Hematopoietic multipotent progenitor cell treated with erythropoietin and hydrocortisone succinate and interleukin-3 and kit ligand, for 17 days (in vitro differentiated cells): ENCODE measurements at places on chromosomes 6 and 20.

- no peak for DNase-seq
Observed at GRCh38 chr6:25401711-25402110, 122.5 kb downstream of the CARMIL1 start.

DNA sequence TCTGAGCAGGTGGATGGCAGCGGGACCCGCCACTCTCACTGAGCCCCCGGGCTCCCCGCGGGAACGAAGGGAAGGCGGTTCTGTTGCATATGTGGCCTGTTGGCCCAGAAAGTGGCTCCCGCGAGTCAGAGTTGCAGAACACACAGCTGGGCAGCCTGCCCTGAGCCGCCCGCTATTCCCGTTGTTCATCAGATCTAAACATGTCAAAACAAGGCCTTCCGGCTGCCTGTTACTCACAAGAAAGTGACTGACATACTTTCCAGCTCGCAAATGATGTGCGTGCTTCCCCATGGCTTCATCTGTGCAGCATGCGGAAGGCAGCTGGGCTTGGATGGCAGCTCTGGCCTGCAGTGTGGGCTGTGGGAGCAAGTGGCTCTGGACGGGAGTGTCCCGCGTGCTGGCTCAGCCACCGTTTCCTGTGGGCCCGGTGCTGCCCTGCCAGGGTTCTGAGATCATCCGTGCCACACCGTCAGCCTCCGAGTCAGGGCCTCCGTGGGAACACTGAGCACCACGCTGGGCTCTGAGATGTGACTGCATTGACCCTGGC, 227.3 kb downstream of the ERMARD start:
- no peak for DNase-seq

GRCh38 chr6:148869585-148869984, 122.8 kb downstream of the UST start:
- DNase-seq = no peak

- no peak for DNase-seq
Observed at GRCh38 chr6:68695403-68695802, 60.3 kb downstream of the ADGRB3 start.

- DNase-seq = no peak
Observed at GRCh38 chr20:59385480-59385879, 85.1 kb downstream of the EDN3 start.

DNA sequence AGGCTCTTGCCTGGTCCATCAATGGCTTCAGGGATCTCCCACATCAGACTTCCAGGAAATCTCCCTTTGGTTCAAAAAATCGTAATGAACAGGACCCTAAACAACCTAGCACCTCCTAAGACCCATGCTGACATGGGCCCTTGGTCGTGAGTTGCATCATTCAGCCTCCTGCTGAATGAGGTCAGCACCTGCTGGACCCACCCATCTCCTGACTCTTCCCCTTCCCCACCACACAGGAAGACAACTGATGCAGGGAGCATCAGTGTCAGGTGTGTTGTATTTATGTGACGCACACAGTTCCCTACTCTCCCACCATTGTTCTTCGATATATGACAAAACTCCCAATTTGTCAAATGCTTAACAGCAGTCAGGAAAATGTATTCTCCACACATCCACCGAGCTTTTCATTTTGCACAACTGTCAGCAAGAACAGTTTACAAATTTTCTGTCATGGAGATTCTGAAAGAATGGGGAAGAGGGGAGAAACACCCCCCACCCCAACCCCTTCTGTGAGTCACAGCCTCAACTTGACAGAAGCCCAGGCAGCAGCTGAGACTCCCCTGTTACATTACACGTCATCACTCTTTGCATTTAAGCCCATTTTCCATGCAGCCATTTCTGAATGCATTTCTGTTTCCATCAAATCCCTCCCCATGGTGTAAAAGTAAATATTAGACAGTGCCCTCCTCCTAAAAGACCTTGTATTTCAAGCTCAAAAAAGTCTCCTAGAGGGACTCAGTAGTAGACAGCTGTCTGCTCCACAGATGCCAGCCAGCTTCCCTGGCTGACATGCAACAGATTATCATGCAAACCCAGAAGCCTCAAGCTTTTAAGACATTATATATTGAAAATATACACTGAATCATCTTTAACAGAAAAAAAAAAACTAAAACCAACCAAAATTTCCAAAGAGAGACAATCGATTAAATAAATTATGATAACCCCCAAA, 577.5 kb downstream of the PTPRT start:
- no peak for DNase-seq

DNA sequence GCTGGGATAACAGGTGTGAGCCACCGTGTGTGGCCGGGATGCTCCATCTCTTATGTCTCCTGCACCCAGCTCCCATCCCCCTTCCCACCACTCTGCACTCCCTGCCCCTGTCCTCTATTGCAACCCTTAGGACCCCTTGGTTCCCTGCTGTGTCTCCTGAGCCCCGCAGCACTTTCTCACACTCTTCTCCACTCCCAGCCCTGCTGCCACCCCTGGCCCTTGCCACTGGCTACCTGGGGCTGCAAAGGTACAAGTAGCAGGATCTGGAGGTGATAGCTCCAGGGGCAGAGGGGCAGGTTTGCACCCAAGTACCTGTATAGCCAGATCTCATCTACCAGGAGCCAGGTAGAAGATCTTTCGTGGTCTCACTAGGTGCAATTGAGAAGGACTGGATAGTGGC, 6.6 kb upstream of the CPXM1 start:
- DNase-seq = no peak

GRCh38 chr6:45265246-45265645, 62.9 kb upstream of the RUNX2 start:
- DNase-seq = no peak

DNA sequence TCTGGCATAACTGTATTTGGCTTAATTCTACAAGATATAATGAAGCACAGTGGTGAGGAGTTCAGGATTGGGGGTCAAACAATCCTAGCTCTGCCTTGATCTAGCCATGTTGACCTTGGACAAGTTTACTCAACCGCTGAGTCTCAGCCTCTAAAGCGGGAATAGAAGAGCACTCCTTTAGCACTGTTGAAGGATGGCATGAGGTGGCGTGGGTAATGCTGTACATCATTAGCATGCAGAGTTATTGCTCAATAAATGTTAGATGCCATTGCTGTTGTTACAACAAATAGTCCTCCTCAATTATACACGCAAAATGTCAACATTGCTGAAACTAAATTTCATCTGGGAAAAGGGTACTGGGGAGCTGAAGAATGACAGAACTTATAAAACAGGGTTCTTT, 78.6 kb downstream of the KIF13A start:
- DNase-seq = no peak

GRCh38 chr6:47535316-47536225, 58.0 kb downstream of the CD2AP start:
- DNase-seq = no peak

GRCh38 chr6:14950970-14951276, 294.9 kb upstream of the JARID2 start:
- DNase-seq = no peak

- DNase-seq = no peak
Observed at GRCh38 chr6:162618448-162619002, 109.0 kb downstream of the PRKN start.

GRCh38 chr20:25360631-25361286, 29.9 kb downstream of the ABHD12 start:
- no peak for DNase-seq

DNA sequence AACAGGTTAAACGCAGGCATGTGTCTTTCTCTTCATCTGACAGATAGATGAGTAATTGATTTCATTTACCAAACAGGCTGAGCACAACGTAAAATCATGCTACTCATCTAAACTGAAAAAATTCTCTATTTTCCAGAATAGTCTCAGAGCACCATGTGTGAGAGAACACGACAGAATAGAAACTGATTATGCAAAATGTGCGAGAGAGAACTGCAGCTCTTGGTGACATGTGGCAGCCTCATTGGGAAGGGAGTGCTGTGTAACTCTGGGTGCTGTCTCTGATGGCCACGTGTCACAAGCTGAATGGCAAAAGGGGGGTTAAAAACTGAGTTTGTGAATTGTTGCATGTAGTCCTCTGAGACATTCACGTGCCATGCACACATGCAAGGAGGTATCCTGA, 143.7 kb upstream of the ATXN1 start:
- DNase-seq = no peak

GRCh38 chr6:166003569-166003968, 164.1 kb downstream of the TBXT start:
- no peak for DNase-seq

GRCh38 chr6:150323205-150323604, 45.6 kb upstream of the IYD start:
- DNase-seq = no peak

- no peak for DNase-seq
Observed at GRCh38 chr6:14966096-14966905, 279.6 kb upstream of the JARID2 start.

GRCh38 chr6:20927130-20927860, 393.0 kb downstream of the CDKAL1 start:
- no peak for DNase-seq

GRCh38 chr6:84458271-84458670, 230.8 kb upstream of the CEP162 start:
- DNase-seq = no peak

GRCh38 chr6:104580452-104580851, 279.3 kb downstream of the HACE1 start:
- DNase-seq = no peak

DNA sequence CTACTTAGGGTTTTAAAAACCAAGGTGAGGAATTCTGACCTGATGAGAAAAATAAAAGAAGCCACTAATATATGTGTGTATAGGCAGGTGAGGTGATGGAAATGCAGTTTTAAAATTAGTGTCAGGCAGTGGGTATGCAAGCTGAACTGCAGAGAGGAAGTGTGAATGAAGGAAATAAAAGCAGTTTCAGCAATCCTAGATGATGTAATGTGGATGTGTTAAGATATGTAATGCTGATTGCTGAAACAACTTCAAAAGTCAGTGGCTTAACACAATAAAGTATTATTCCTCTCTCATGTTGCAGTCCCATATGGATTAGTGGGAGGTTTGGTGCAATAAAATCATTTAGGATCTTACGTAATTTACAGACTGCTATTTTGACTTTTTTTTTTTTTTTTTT, 119.9 kb upstream of the ASCC3 start:
- no peak for DNase-seq

DNA sequence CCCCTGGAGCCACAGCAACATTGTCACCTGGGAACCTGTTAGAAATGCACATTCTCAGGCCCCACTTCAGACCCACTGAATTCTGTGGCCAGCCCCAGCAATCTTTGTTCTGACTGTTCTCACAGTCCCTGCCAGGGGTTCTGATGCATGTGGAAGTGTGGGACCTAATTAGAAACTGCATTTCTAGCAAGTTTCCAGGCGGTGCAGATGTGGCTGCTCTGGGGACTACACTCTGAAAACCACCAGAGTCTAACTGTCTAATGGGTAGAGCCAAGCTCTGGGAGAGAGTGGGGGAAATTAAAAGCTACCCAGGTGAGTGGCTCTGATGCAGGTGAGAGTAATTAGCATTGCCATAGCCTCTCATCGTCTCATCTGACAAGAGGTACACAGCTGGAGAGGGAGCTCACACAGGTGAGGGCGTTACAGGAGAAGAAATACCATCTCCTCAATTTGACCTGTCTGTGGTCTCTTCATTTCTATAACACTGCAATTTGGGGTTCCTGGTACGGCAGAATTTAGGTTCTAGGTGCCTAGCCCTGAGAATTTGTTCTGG, 66.0 kb downstream of the SNX5 start:
- no peak for DNase-seq

- DNase-seq = no peak
Observed at GRCh38 chr6:12232339-12232738, 57.8 kb upstream of the EDN1 start.

DNA sequence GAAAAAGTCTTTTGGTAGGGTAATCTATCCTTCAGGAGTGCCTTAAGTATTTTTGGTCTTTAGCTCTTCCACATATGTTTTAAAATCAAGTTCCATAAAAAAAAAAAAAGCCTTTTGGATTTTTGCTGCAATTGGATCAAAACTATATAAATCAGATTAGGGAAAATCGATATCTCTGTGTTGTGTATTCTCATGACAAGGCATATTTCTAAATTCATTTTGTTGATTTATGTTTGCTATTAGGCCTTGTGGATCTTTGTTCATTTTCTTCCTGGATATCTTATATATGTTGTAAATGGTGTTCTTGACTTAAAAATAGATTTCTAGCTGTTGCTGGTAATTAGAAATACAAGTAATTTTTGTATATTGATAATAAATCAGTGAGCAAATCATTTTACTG, 8.8 kb downstream of the HSF2 start:
- no peak for DNase-seq

DNA sequence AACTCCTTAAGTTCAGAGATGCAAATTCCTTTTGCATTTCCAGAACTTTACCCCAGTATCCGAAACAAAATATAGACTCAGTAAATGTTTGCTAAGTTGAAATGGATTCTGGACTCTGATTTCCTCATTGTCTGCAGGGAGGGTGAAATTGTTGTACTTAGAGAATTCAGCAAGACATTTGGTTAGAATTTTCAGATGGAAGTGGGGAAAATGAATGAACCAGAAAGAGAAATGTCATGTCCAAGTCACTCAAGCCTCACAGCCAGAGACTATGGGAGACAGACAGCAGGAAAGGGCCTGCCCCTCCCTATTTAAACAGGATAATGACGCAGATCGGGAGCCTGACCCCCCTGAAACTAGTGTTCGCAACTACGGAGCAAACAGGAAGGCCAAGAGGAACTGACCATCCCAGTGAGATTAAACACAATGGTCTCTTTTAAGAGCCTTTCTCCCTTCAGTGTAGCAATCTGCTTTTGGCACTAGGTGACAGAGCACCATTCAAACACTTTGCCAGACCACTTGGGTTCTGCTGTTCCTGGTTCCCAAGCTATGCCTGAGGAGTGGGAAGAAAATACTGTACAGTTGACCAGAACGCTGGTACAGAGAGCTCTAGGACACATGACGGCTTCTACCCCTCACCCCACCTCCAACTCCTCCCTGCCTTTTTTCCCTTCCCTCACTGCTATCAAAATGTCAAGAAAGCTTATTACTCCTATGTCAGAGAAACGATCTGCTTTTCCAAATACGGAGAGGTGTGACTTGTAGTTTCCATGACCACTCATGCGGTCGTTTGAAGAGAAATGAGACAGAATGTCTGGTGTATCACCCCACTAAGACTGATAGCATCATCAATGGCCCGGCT, 13.7 kb downstream of the NEDD9 start:
- DNase-seq = no peak

GRCh38 chr6:109783250-109783986, 92.3 kb downstream of the FIG4 start:
- DNase-seq = no peak

GRCh38 chr20:36313926-36314325, 7.8 kb downstream of the DLGAP4 start:
- DNase-seq = no peak

DNA sequence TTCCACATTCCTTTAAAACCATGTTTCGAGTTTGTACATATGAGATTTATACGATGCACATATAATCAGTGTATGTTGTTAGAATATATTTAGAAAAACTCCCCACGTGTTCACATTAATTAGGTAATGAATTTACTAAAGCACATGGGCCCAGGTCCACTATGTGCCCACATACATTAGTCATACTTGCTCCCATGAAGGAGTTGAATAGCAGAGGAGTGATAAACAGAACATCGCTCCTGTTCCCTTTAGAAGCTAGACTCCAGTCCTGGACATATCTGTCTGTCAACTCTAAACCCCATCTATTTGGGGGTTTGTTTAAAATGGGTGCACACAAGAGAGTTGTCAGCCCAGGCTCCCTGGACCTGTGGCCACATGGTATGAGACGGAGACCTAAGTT, 108.1 kb upstream of the TIAM2 start:
- no peak for DNase-seq

GRCh38 chr20:45918779-45919537, 7.0 kb upstream of the PLTP start:
- no peak for DNase-seq
